ENCODE measurements at places on chromosomes 16 and 17.

- no peak for DNase-seq
Measured at GRCh38 chr17:39737760-39738567, at the start of gene GRB7. GRB7 (plus strand) TSS chr17:39737938; CDS start chr17:39742302, 4,364 bp downstream.

GRCh38 chr16:31476303-31477219, 4.6 kb downstream of the TGFB1I1 start:
- DNase-seq: no peak

- no peak for DNase-seq
Measured at GRCh38 chr16:89602273-89602951, 11.0 kb upstream of the DPEP1 start.

- DNase-seq: peak; percentile 70
Measured at GRCh38 chr16:89764711-89765201, 43.4 kb downstream of the ZNF276 start.

DNA sequence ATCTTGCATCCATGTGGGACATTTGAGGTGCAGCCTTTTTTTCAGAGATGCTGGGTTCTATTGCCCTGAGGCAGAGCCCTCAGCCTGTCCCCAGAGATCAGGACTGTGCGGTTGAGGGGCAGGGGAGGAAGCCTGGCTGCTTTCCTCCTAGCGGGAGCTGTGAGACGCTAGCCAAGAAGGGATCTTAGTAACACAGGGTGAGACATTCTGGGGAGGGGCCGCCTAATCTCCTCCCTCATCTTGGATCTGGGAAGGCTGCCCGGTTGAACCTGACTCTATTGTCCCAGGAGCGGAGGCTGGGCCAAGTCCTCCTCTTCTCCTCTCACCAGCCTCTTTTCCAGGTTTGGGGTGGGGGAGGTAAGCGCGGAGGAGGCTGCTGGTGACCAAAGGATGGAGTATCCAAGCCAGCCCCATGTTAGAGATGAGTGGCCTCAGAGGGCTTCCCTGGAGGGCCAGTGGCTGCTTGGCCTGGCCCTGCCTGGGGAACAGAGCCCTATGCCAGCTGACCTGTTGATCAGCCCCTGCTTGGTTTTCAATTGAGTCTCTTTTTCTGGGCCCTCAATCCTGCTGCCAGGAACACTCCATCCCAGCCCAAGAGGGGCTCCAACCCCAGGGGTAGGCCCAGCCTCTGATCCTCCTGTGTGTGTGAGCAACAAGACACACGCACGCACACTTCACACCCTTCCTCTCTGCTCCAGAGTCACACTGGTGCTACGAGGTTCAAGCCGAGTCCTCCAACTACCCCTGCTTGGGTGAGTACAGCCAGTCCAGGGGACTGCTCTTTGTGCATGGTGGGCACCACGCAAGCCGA, 5.0 kb downstream of the CA4 start:
- DNase-seq: no peak

DNA sequence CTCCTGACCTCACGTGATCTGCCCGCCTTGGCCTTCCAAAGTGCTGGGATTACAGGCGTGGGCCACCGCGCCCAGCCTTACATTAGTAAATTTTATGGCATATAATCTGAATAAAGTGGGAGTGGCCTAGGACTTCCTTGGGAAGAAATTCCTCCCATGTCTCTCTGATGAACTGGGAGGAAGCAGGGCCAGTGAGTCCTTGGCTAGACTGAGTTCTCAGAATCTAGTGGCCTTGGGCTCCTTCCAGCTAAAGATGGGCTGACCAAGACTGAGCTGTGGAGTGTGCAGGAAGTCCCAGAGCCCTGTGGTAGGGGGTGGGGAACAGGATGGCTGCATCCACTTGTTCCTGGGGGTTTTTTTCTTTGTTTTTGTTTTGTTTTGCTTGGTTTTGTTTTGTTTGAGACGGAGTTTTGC, 10.0 kb upstream of the NAGLU start:
- DNase-seq: no peak

DNA sequence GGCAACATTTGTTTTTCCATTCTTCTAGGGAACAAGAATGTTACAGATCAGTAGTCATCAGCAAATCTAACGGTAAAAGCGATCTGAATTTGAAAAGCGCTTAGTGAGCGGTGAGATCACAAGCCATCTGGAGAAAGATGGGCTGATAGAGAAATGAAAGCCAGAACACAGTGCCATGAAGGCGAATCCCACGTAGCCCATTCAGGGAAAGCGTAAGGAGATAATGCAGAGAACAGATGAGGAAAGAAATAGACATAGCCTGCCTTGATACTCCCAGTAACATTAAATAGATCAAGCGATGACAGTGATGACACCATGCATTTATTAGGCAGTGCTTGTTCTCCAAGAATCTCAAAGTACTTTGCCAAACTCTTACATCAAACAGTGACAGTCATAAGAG, 183.1 kb upstream of the PSMD7 start:
- no peak for DNase-seq

GRCh38 chr17:67980456-67980855, 15.8 kb downstream of the C17orf58 start:
- no peak for DNase-seq

DNA sequence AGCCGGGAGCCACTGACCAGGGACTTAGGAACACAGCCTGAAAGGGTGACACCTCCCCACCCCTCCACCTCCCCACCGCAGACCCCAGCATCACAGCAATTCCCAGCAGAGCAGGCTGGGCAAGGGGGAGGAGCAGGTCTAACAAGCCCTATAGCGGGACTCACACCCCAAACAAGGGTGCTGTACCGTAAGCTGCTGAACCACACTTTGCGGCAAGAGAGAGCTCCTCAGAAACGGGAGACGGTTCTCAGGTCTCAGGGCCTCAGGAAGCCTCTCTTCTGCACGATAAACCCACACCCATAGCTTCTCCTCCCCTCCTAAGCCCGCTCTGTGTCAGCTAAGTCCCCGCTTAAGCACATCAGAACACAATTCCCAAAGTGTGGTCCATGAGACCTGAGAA, 11.7 kb upstream of the COTL1 start:
- DNase-seq: no peak

DNA sequence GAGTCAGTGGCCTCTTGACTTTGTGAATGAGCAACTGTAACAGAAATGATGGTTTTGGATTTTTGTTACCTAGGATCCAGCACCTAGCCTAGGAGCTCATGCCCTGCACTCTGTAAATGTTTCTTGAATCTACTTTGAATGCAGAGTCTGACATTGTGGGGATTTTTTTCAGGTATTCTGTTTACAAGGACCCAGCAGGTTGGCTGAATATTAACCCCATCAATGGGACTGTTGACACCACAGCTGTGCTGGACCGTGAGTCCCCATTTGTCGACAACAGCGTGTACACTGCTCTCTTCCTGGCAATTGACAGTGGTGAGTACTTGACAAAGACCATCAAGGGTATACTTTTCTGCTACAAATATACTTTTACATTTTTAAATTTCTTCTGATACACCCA, 59.8 kb upstream of the HSBP1 start:
- DNase-seq: no peak

GRCh38 chr17:81651692-81652091, 4.7 kb downstream of the PDE6G start:
- DNase-seq: no peak

DNA sequence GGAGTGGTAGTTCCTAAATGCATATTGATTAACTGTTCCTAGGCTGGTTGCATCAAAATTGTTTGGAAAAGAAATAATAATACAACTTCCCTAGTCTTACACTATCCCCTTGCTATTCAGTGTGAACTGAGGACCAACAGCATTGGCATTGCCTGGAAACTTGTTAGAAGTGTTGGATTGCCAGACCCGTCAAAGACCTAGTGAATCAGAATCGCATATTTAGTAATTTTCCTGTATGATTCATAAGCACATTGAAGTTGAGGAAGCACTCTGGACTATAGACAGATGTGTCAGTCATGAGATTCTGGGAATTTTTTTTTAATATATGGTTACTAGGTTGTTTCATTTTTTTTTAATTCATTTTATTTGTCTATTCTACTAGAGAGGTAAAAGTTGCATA, 34.7 kb upstream of the KCNJ16 start:
- no peak for DNase-seq

DNA sequence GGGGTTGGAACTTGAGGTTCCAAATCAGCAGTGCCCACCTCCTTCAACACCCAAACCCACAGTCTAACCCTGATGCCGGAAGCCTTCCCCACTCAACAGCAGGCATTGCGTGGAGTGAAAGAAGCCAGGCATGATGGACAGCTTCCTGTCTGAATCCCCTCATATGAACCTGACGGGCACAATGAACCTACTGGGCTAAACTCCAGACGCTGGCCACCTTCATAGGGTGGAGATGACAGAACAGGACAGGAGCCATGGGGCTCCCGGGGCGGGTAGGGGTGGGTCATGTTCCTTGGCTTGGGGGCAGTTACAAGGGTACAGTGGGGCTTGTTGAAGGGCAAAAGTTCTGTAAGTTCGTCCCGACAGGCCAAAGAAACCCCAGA, 460 bp upstream of the HSBP1 start:
- DNase-seq: no peak

GRCh38 chr16:86103320-86103719, 204.4 kb downstream of the IRF8 start:
- no peak for DNase-seq

DNA sequence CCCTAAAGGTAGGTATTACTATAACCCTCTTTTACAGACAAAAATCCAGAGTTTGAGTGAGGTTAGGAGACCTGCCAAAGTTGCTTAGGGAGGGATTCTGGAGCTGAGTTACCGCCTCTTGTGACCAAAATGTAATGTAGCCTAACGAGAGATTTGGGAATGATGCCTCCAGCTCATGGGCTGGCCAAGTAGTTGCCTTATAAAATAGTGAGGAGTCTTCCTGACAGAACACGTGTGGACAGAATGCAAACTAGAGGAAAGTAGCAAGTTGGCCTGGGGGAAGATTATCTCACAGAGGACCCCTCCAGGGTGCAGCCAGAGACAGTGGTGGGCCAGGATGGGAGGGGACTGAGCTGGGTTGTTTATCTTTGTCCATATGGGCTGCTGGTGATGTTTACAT, 543.7 kb upstream of the CDH11 start:
- no peak for DNase-seq

GRCh38 chr17:83099570-83100181, 20.3 kb downstream of the METRNL start:
- no peak for DNase-seq

DNA sequence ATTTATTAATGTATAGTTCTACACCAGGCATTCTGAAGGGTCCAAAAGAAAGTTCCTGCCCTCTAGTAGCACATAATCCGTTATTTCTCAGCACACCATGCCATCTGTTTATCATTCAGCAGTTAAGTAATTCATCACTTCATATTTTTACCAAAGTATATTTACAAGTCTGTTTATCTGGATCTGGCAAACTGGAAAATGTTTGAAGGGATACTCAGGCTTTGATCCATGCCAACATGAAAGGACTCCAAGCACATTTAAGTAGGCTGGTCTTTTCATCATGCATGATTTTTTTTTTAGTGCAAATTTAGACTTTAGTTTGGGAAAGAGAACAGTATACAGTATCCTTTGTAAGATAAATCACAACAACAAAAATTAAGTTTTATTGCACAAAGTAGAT, 4.1 kb upstream of the VPS4A start:
- DNase-seq: no peak

- peak; percentile 78 for DNase-seq
Measured at GRCh38 chr17:76481071-76481655, 13.8 kb downstream of the AANAT start.

DNA sequence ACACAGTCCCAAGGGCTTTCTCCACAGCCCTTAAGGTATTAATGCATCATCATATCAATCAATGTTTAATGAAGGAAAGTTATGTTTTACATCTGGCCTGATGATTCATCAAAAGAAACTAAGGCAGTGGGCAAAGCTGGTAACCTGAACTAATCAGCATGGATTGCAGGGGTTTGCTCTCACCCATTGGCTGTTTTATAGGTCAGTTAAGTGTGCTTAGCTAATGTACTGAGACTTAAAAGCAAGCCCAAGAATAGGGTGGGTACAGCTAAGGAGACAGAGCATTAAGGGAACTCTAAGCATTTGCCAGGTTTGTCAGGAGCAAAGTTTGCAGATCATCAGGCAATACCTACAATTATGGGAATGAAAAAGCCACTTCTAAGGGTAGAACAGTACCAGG, 1247.6 kb downstream of the CDH8 start:
- DNase-seq: no peak

DNA sequence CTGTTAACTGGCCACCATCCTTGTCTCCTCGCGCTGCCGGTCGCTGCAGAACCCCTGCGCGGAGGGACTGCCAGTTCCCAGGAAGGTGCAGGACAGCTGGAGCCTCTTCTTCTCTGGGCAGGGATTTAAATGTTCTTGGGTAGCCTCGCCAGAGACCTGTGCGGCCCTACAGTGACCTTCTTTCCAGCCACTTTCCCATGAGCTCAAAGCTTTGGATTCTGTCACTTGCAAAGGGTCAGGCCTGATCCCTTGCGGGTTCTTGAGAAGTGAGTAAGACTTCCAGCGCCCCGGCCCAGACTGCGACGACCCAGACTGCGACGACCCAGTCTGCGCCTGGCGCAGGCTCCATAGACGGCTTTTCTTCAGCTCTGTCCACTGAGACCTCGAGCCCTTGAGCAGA, 1.4 kb upstream of the SLFN5 start:
- no peak for DNase-seq

GRCh38 chr17:4110152-4110551, 32.7 kb downstream of the ZZEF1 start:
- no peak for DNase-seq

DNA sequence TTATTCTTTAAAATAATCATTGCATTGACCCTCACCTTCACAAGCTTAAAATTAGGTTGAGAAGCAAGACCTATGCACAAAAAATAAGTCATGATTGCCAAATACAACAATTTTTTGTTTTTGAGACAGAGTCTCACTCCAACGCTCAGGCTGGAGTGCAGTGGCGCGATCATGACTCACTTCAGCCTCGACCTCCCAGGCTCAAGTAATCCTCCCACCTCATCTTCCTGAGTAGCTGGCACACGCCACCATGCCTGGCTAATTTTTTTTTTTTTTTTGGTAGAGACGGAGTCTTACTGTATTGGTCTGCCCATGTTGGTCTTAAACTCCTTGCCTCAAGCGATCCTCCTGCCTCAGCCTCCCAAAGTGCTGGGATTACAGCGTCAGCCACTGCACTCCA, 24.2 kb downstream of the ZNF652 start:
- no peak for DNase-seq

DNA sequence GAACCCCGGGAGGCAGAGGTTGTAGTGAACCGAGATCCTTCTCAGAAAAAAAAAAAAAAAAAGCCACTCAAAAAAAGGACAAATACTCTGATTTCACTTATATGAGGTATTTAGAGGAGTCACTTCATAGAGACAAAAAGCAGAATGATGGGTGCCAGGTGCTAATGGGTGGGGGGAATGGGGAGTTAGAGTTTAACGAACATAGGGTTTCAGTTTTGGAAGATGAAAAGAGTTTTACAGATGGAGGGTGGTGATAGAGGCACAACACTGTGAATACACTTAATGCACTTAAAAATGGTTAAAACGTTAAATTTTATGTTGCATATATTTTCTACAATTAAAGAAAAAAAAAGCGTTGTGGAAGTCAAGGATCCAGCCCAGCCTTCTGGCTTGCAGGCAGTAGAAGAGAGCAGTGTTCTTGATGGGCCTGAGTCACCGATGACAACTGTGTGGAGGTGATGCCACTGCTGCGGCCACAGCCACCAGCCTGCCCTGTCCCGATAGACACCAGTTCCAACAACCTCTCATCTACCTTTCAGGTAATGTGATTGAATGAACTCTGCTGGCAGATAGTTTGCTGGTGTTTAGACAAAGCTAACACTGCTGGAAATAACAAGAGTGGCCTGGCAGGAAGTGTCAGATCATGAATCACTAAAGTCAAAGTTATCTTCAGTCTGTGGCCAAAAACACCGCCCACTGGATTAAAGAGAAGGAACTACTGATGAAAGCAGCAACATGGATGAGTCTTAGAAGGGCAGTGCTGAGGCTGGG, 49.9 kb upstream of the COX10 start:
- no peak for DNase-seq

- peak; percentile 39 for DNase-seq
Measured at GRCh38 chr17:58219789-58220183, 731 bp upstream of the MKS1 start.

Measured in pons (tissue), 1 donor.